ENCODE measurements at places on chromosomes 7 and 10. TPM values are rescaled to one million over a fixed set of nuclear protein-coding genes. Genes with fewer than 3 reads are reported as not detected.

DNA sequence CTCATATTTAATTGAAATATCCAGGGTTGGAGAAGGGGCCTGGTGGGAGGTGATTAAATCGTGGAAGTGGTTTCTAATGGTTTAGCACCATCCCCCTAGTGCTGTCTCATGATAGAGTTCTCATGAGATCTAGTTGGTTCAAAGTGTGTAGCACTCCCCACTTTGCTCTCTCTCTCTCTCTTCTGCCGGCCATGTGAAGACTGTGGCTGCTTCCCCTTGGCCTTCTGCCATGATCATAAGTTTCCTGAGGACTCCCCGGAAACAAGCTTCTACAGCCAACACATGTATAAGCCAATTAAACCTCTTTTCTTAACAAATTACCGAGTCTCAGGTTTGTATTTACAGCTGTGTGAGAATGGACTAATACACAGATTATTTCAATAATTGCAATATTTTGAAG lies 305.8 kb upstream of the KCND2 start:
- DNase-seq, result no peak

GRCh38 chr10:95451150-95451549 lies 110.0 kb downstream of the SORBS1 start:
- DNase-seq, result no peak

DNA sequence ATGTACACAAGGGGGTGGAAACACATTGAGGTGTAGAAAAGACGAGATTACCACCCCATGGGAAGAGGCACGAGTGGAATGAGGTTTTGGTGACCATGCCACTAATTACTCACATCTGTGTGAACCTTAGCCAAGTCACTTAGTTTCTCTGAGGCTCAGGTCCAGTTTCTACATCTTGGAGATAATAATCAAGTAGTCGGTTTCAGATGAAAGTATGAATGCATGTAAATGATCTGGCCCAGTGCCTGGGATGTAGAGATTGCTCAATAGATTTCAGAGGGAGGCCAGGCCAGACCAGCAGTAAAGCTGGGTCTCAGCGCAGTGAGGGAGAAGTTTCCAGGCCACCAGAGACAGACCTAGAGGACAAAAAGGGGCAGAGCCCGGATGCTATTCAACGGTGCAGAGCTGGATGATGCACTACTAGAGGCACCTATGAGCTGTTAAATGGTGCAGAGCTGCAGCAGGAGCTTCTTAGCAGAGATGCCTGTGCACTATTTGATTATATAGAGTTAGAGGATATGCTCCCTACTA lies 725.1 kb downstream of the GRID1 start:
- DNase-seq, result no peak

DNA sequence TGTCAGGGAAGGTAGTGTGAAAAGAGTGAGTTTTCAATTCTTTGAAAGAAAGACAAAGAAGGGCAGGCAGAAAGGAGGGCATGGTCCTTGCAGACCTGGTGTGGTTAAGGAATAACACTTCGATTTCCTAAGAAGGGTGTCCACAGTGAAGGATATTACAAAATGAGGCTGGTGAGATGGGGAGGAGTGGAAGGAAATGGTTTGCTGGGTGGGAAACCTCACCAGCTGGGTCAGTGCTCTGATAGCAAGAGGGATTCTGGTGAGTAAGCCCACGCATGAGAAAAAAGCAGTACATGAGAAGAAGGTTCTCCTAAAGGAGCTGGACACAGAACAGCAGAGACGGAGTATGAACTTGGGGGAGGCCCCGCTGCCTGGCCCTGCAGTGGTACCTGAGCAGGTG lies 230.6 kb upstream of the PLXNA4 start:
- no peak for DNase-seq

GRCh38 chr10:71480662-71481061 lies 83.9 kb downstream of the CDH23 start:
- no peak for DNase-seq

- no peak for DNase-seq
These were observed 19.7 kb upstream of the NKX2-3 start for GRCh38 chr10:99513061-99513460.

Gene ZNF503
- total RNA-seq, result 9.9 TPM

GRCh38 chr10:115024371-115024770 lies 68.8 kb upstream of the ATRNL1 start:
- no peak for DNase-seq

Gene IL6
- 0.34 TPM for total RNA-seq

DNA sequence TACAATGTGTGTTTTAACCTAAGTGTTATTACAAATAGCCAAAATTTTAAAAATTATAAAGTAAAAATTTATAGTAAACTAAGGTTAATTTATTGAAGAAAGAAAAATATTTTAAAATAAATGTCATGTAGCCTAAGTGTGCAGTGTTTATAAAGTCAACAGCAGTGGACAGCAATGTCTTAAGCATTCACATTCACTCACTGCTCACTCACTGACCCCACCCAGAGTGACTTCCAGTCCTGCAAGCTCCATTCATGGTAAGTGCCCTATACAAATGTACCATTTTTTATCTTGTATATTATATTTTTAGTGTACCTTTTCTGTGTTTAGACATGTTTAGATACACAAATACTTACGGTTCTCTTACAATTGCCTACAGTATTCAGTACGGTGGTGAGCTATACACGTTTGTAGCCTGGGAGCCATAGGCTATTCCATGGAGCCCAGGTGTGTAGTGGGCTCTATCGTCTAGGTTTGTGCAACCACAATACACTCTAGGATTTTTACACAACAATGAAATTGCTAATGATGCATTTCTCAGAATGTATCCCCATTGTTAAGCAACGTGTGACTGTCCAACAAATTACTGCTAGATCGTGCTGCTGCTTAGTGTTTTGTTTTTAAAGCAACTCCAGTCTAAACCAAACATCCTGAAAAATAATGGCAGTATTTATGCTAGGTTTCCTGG lies 108.9 kb upstream of the NAMPT start:
- no peak for DNase-seq

Measured in left colon (tissue), 2 donors.